ENCODE measurements at places on chromosomes 4 and X. TPM values are rescaled to one million over a fixed set of nuclear protein-coding genes. Genes with fewer than 3 reads are reported as not detected.

DNA sequence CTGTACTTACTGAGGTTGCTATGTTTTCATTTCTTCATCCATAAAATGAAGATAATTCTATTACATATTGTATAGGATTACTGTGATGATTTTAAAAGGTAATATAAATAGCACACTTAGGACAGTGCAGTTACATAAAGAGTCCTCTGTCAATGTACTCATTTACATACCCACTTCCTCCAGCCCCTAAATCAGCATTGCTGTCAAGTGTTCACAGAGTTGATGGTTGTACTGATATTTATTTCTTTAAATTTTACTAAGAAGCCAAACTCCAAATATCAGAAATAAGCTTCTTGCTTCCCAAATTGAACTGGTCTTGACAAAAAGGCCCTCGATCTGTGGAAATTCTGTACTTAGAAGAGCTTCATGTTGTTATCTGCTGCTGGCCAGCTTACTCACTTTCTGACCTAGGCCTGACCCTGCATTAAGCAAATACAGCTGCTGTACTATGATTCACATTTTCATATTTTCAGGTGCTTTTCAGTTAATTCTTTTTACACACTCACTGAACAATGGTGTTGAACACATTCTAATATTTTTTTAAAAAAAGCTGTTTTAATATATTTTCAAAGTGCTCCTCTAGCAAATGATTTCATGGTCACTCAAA lies 259.6 kb downstream of the UNC5C start:
- peak; percentile 77 for DNase-seq

- no peak for DNase-seq
Measured at GRCh38 chr4:153799694-153800074, 10.8 kb upstream of the SFRP2 start.

BCOR gene
- total RNA-seq, result 13.7 TPM

HSFX1 gene
- 0.26 TPM for total RNA-seq

NR3C2 gene
- total RNA-seq, result 8.5 TPM

CRMP1 gene
- total RNA-seq, result 1.5 TPM

FGF5 gene
- 0.13 TPM for total RNA-seq

TRIM75 gene
- not detected for total RNA-seq

TMPRSS11B gene
- total RNA-seq, result not detected

Data from dermis microvascular lymphatic vessel endothelial cell (primary cell).